ENCODE measurements at places on chromosomes 4 and X. TPM values are rescaled to one million over a fixed set of nuclear protein-coding genes. Genes with fewer than 3 reads are reported as not detected.
A peak's percentile ranks its signal among the peaks of the same experiment; 100 is the strongest.

DNA sequence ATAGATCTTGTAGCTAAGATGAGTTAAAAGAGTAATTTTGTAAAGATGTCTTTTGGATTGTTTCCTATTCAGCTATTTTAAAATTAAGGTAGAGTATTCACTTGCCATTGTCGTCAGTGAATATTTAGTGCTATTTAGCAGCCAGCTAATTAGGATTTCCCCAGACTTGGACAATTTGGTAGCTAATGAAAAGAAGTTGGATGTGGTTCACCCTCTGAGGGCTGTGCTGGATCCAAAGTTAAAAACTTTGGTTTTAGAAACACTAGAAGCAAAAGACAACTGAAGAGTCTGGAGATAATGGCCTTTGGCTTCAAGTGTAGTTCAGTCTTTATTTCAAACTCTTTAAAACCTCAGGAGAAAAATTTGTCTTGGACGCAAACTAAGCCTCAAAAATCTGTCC, 41.3 kb downstream of the ATG4A start:
- no peak for DNase-seq

DNA sequence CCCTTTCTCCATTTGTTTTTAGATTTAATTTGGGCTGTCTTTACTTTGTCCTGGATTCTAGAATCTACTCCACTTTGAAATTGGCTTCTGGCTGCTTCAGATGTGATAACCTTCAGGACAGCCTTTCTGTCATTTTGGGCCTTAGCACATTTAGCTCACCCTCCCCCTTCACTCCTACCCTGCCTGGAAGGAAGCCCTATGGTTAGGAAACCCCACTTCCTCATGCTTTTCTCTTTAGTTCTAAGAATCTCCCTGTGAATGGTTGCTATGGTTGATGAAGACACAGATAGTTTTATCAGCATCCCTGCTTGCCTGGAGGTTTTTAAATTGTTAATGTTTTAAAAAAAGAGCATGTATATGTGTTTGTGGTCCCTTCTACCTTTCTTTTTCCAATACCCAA, 100.7 kb upstream of the PTPN13 start:
- DNase-seq, result no peak

The RXFP1 gene
- total RNA-seq, result 0.21 TPM

GRCh38 chrX:2631743-2632532, 59.2 kb upstream of the CD99 start:
- no peak for DNase-seq

The CSAG1 gene
- not detected for total RNA-seq

DNA sequence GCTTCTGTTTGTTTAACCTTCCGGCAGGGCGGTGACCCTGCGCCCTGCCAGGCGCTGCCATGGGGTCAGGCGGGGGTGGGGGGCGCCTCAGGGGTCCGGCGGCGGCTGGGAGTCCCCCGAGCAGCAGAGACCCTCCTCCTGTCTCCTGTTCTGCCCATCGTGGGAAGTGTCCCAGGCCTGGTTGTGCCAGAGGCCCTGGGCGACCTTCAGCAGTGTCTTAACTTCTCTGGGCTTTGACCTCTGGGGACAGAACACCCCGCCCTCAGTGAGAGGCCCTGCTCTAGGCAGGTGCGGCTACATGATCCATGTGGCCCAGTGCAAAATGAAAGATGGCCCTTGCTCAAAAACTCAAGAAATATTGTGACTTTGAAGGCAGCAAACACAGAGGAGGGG, 22.8 kb upstream of the HMX1 start:
- no peak for DNase-seq

DNA sequence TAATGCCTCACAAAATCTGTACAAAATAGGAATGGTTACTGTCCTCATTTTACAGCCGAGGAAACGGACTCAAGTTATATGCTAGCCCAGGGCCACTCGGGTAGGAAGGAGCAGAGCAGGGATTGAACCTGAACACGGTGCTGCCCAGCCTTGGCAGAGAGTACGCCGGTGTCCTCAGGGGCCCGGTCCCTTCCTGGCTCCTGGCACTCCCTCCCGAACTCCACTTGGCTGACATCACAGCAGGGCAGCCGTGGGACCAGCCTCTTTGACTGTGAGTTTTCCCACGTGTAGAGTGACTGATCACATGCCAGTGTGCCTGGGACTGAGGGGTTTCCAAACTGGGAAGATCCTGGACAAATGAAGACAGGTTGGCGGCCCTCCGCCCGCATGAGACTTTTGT, 23.7 kb downstream of the MAN2B2 start:
- no peak for DNase-seq

DNA sequence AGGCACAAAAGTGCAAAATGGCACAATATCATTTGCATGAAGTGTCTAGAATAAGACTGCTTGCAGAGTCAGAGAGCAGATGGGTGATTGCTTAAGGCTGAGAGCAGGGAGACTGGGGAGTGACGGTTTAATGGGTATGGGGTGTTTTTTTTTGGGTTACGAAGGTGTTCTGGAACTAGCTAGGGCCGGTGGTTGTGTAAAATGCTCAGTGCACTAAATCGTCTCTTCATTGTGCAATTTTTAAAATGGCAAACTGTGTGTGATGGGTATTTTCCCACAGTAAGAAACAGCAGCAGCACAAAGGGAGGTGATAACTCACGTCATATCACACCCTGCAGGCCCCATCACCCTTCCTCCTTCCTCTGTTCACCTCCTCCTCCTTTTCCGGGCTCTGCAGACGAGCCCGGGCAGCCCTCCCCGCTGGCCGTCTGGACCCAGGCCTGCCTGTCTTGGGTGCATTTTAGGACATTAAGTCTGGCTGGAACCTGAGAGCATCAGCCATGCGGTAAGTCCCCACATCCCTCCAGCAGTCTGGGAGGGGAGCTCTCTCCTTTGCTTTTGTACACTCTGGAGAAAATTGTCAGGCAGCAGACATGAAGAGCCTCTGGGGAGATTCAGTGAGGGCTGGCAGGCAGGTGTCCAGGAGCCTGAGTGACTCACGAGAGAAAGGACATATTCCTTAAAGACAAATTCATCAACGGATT, 42.7 kb downstream of the ASMT start:
- DNase-seq, result peak; percentile 43

DNA sequence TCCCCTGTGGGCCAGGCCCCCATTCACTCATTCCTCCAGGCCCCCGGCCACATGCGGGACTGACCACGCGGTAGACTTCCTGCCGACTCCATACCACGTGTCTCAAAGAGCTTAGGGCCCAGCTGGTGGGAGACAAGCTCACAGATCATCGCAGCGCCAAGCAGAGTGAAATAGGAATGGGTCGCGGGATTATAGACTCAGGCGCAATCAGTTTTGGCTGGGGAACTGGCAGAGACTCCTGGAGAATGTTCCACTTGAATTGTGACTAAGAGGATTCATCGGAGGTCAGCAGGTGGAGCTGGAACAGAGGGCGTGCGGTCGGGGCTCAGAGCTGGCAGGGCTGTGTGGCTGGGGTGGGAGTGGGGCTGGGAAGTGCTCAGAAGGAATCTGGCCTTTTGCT, 15.6 kb downstream of the ATP2B3 start:
- peak; percentile 82 for DNase-seq

GRCh38 chr4:4849524-4850193, 9.8 kb upstream of the MSX1 start:
- DNase-seq, result no peak

DNA sequence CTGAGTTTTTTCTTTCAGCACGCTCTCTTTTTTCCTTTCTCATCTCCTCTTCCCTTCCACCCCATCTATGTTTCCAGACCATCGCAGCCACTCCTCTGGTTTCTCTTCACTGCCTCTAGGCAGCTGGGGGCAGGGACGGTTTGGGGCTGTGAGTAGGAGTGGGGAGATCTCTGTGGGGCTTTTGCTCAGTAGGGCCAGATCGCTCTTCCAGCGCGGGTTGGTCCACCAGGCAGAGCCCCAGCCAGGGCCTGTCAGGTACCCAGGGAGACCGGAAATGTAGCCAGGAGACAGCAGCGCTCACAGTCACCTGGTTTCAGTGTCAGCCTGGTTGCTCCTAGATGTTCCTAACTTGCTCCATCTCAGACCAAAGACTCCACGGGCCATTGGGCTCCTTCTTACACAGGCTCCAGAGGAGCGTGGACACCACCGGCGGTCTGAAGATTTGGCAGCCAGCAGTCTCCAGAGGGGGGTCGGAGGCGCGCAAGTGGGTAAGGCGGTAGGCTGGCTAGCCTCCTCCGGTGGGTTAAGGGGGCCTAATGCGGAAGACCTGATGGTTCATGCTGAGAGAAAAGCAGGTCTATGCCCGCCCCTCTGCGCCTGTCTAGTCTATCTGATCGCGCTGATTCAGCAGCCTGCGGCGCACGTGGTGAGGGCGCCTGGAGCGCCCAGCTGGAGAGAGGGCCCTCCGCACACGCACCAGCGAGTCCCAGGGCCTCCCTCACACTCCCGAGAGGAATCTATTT, 1.8 kb downstream of the FGF5 start:
- no peak for DNase-seq

The SSX4B gene
- not detected for total RNA-seq

The GIMD1 gene
- not detected for total RNA-seq

DNA sequence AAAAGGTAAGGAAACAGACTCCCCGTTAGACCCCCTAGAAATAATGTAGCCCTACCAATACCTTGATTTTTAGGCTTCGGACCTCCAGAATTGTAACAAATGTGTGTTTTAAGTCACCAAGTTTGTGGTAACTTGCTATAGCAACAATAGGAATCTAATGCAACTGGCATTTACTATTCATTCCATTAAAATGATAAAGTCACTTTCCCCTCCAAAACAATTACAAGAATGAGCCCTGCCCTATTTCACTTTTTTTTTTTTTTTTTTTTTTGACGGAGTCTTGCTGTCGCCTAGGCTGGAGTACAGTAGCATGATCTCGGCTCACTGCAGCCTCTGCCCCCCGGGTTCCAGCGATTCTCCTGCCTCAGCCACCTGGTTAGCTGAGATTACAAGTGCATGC, 3.5 kb upstream of the DDX60L start:
- no peak for DNase-seq

GRCh38 chr4:65917486-65917885, 247.2 kb upstream of the EPHA5 start:
- no peak for DNase-seq

The SSX2B gene
- total RNA-seq, result not detected
